ENCODE measurements at places on chromosomes 2 and 18.

- no peak for DNase-seq
These were observed 101.3 kb downstream of the ANKRD44 start for GRCh38 chr2:197209246-197209645.

- DNase-seq: no peak
These were observed 179.7 kb upstream of the SETBP1 start for GRCh38 chr18:44500808-44501610.

GRCh38 chr2:82282111-82282882, 1977.7 kb upstream of the LRRTM1 start:
- DNase-seq: peak; percentile 52

DNA sequence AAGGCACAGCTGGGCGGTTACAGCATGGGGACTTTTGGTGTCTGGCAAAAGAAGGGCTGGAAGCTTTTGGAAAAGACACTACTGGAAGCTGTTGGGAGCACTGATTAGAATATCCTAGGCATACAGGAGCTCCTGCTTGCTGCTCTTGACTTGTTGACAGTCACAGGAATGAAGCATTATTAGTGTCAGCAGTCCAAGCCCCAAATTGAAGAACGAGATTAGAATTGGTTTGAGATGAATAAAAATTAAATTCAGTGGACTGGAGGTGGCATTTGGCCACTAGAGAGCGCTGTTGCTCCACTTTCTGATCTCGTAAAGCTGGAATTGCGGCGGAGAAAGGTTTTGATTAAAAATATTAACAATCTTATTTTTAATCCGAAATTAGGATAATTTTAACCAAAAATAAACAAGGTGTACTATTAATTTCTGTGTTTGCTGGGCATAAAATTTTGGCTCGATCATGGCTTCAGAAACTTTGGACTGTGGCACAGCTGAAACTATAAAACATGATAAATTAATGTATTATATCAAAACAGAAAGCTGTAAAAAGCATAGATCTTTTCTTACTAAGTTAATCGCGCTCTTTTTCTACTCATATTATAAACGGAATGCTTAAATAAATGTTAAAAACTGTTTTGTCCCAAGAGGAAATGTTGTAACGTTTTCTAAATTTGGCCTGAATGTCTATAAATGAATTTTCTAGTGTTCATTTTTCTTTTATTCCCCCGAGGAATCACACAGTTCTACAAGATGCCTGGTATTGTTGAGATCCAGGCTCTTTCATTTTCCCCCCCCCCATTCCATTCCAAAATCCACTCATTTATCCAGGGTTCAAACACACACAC, 2.4 kb upstream of the HOXD8 start:
- DNase-seq: peak; percentile 81

DNA sequence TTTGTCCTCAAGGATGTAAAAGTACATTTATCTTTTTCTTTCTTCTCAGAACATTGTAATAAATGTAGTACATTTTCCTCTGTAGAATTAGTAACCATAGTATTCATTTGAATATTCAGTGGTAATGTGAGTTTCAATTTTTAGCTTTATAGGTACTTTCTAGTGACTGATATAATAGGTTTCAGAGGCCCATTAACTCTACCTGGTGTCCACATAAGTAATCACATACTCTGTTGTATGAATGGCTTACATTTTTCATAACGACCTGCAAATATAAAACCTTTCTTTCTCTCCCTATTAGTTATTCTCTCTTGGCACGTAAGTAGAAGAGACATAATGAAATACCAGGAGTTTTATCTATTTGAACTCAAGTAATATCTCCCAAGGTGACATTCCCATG, 1017.6 kb downstream of the DPP10 start:
- DNase-seq: no peak

DNA sequence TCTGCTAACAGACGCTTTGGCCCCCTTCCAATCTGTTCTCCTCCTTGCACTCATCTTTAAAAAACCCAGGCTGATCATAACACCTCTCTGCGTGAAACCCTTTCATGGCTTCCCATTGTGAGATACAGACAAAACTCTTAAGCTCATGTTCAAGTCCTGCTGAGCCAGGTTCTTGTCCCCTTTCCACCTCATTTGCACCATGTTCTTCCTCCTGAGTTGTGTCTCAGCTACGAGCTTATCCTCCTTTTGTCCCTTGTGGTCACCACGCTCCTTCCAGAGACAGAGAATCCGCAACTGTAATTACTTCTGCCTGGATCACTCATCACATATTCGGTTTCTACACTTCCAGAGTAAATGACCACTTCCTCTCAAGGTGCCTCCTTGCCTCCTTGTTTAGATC, 238.8 kb downstream of the ACTR3 start:
- DNase-seq: no peak

GRCh38 chr2:26568076-26568890, 72.9 kb downstream of the CIB4 start:
- no peak for DNase-seq

- DNase-seq: no peak
These were observed 485.2 kb upstream of the REG3G start for GRCh38 chr2:78540255-78540654.

DNA sequence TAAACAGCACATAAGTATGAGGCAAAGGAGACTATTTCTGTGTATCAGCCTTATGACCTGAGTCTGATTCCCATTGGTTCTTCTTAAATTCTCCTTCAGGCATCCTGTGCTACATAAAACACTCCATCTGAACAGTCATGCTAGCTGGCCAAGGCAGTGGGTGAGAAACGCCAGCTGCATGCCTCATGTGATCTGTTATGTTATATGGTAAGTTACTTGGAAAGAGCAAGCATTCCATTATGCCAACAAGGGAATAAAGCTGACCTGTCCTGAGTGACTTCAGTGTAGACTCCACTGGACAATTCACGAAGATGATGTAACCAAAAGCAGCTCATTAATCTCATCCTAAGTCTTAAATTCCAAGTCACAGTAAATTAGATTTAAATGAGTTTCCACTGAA, 216.5 kb upstream of the FN1 start:
- peak; percentile 70 for DNase-seq

DNA sequence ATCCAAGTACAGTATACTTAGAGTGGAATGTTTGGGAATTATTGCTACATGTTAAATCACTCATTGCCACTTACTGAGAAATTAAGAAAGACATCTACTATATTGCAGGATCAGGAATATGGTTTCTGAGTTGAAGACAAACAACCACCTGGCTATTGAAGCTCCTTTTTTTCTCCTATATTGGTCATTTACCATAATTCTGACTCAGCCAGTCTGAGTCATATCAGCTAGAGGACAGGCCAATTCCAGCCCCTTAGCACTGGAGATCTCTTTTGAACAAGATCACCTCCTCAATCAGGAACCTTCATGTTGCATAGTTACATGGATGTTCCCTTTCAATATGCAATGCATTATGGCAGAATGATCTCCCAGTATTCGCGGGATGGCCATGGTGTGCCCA, 42.7 kb upstream of the CDH19 start:
- DNase-seq: no peak

DNA sequence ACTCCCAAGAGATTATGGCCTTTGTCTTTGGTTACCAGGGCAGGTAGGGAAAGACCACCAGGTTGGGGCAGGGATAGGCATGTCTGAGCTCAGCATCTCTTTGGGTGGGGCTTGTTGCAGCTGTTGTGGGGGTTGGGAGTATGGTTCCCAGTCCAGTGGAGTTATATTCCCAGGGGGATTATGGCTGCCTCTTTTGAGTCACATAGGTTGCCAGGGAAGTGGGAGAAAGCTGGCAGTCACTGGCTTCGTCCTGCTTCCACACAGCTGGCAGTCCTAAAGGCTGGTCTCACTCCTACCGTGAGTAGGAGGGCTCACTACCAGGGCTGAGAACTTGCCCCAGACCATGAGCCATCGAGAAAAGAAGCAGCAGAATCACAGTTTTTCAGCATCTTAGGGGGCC, 79.1 kb downstream of the LYPD6 start:
- DNase-seq: no peak

DNA sequence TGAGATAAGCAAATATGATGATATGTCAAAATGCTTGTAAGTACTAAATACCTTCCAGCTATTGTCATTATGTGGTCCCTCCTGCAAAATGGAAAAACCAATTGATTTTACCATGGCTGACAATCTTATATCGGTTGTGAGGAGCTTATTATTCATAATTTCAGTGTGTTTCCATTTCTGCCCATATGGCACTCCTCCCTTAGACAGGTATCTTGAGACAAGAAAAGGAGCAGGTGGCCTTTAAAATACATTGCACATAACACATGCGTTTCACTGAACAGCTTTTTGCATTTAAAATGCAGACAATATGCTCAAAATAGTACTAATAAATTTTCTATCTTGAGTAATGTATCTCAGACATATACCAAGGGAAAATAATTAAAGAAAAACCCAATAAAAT, 60.2 kb upstream of the SH3RF3 start:
- DNase-seq: no peak

DNA sequence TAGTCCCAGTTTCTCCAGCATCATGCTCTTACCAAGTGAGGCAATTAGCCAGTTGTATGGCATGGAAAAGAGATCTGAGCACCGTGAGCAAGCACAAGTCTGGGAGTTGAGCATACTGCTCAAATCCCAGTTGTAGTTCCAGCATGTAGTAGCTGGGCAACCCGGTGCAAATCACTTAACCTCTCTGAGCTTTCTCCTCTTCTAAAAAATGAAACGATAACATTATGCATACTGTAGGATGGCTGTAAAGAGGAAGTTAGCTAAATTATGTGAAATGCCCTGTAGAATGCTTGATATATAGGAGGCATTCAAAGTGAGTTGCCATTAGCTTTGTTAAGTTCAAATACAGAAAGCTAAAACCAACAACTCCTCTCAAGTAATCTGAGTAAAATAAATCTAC, 164.0 kb upstream of the ZEB2 start:
- no peak for DNase-seq

GRCh38 chr2:152635635-152636298, 81.5 kb downstream of the PRPF40A start:
- peak; percentile 73 for DNase-seq

DNA sequence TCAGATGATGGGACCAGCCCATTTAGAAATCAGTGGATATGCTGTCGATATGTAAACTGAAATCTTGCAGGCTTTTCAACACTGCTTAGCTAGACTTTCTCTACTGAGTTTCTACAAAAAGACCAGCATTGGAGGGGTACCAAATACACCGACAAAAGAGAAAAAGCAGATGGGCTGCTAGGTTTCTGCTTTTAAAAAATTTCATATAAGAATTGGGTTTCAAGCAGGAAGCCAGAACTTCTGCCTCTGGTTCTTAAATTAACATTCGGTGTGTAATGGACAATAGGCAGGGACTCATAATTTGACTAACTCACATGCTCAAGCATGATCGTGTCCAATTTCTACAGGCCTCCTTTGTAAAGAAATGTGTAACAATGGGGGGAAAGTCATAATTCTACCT, 3.1 kb downstream of the ARL4C start:
- DNase-seq: no peak

DNA sequence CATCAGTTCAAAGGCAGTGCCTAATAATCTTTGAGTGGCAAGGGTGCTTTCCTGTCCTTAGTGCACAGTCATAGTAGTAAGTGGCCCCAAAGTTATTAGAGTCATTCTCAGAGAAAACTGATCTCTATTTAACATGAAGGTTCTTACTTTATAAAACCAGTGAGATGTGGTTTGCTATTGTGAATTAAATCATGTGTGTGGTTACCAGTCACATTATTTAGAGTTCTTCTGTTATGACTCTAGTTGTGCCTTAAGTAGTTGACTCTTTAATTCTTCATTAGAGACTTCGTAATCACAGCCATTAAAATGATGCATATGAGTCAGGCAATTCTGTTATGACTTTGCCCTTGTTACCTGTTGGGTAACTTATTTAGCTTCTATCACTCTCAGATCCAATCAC, 1392.9 kb upstream of the ACVR2A start:
- no peak for DNase-seq

- no peak for DNase-seq
These were observed 24.3 kb downstream of the INPP5D start for GRCh38 chr2:233084488-233084887.

GRCh38 chr2:1766851-1767811, 22.8 kb upstream of the PXDN start:
- DNase-seq: peak; percentile 59

- DNase-seq: peak; percentile 69
These were observed at the start of gene EMILIN2 for GRCh38 chr18:2846636-2847316. Gene EMILIN2 (plus strand): TSS chr18:2847006. CDS start chr18:2847189, 183 bp downstream.

DNA sequence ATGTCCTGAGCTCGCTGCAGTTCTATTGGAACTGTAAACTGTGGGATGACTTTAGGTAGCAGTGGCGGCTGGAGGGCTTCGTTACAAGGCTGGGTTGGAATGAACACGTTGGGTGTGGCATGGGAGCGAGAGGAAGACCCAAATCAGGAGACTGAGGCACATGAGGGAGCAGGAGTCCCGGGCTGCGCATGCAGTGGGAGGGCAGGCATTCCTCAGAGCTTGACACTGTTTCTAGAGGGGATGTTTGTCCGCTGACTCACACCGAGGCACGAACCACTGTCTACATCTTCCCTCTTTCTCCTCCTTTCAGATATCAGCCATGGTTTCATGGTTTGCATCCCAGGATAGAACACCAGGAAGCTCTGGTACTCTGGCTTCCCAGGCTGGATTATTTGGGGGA, 40.6 kb upstream of the LAMA1 start:
- no peak for DNase-seq

- peak; percentile 83 for DNase-seq
These were observed 559 bp downstream of the MYL12A start for GRCh38 chr18:3248062-3248657.

- no peak for DNase-seq
These were observed 23.6 kb downstream of the ALPK2 start for GRCh38 chr18:58605027-58606020.

DNA sequence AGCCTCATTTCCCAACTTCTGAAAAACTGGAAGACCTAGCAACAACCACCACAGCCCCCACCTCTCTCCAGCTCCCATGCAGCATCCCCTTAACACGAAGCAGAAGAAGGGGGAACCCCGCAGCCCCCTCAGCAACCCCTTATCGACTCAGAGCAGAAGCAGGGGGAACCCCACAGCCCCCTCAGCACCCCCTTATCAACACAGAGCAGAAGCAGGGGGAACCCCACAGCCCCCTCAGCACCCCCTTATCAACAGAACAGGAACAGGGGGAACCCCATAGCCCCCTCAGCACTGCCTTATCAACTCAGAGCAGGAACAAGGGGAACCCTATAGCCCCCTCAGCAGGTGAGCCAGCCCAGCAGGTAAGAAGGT, 6.7 kb downstream of the SLC66A2 start:
- DNase-seq: no peak

DNA sequence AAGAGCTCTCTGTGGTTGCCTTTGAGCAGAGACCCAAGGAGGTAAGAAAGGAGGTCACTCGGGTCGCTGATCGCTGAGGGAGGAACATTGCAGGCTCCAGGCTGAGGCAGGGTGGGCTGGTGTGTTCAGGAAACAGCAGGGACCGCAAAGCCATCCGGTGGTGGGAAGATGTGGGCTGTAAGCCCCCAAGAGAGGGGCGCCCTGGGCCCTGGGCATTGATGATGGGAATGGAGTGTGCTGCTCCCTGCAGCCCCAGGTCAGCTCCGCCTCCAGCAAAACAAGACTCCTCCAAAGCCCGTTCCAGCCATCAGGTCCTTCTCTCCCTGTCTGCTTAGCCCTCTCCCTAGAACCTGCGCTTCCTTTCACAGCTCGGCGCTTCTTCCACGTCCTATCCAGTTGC, 229.7 kb downstream of the KLHL29 start:
- DNase-seq: no peak

All from kidney (tissue), 22 donors.